ENCODE measurements at places on chromosomes 7 and 10.
A peak's percentile ranks its signal among the peaks of the same experiment; 100 is the strongest.

DNA sequence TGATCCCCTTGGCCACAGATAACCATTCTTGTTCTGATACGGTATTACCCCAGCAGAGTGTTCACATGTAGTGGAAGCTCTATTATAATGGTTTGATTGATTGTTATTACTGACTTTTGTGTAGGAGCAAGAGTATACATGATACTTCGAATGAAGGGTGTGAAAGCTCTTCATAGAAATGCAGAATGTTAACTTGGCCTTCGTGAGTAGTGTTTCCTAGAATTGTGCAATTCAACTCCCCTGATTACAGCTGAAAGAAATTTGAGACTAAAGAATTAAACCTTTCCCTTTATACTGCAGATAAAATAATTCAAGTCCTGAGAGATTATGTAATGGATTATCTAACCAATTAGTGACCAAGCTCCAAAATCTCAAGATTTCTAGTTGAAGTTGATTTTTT lies 38.2 kb downstream of the MKLN1 start:
- DNase-seq: no peak

- DNase-seq: no peak
Measured at GRCh38 chr7:112019932-112020331, 186.3 kb downstream of the DOCK4 start.

DNA sequence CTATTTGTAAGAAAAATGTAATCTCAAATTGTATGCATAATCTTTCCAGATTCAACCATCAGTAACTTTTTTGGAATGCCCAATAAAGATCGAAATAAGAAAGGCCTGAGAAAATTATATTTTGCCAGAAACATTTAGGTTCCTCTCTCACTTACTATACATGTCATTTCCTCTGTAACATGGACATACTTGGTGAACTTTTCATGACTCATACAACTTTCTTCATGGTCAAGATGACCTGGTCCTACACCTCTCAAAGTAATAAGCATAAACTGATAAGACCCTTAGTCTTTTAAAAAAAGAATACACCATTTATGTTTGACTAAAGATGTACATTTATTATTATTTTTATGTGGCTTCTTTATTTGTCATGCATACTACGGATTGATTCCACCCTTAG lies 125.3 kb downstream of the REEP3 start:
- DNase-seq: no peak

DNA sequence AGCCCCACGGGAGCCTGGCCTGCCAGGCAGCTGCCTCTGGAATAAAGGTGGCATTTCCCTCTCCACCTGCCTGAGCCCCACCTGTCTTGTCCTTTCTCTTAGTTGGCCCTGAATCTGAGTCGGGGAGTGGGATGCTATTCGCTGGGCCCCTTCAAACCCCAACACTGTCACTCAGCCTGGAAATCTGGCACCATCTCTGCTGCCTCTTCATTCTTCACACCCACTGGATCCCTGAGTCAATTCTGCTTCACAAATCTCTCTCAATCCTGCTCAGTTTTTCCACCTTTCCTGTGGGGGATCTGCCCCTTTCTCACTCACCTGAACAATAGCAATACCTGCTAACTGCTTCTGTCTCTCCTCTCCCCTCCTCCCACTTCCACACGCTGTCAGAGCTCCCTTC lies 10.6 kb downstream of the CRTAC1 start:
- DNase-seq: no peak

GRCh38 chr10:69272624-69273023 lies 5.7 kb upstream of the HK1 start:
- DNase-seq: no peak

DNA sequence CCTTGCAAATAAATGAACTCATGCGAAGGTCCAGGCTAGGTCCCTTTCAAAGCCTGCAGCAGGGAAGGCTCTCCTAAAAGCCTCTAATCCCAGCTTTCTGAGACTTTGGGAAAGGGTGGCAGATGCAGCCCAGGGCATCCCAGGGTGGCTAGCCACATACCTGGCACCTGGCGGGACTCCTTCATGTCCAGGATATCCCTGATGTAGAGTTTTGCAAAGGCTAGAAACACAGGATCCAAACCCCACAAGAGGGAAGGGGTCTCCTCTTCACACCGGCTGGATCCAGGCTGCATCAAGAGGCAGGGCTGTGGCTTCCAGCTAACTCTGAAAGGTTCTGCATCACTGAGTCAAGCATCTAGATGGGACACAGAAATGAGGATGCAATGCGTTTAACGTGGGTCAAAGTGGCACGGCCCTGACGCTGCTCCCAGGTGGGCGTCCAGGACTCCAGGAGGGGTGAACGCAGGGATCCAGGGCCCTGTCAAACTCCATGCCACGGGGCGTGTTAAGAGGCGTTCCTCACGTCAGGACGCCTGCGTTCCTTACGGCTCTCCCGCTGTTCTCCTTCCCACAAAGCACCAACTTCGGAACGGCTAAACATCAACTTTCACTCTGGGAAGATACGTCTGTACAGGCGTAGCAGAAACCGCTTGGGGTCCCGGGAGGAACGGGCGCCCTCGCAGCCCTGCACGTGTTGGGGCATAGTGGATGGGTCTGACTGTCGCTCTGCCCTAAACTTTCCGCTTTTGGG lies 507 bp downstream of the STN1 start:
- DNase-seq: peak; percentile 86

GRCh38 chr10:128967980-128968756 lies 498.9 kb upstream of the MGMT start:
- DNase-seq: no peak

- DNase-seq: no peak
Measured at GRCh38 chr7:123864012-123864411, 19.0 kb downstream of the HYAL4 start.

- no peak for DNase-seq
Measured at GRCh38 chr7:3461923-3462322, 160.9 kb downstream of the SDK1 start.

DNA sequence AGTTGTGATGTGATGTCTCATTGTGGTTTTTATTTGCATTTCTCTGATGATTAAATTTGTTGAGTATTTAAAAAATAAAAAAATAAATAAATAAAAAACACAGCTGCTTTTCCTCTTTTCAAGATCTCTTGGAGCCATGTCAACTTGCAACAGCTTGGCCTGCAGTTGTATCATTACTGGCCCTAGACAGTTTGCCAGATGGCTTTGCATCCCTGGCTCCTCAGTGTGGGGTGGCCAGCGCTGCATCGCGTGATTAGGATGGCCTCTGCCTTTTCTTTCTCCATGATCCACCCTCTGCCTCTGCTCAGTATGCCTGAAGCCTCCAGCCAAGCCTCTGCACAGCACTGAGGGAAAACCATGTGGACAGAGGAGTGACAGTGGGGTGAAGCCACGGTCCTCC lies 96.8 kb downstream of the PPP1R3C start:
- DNase-seq: no peak

DNA sequence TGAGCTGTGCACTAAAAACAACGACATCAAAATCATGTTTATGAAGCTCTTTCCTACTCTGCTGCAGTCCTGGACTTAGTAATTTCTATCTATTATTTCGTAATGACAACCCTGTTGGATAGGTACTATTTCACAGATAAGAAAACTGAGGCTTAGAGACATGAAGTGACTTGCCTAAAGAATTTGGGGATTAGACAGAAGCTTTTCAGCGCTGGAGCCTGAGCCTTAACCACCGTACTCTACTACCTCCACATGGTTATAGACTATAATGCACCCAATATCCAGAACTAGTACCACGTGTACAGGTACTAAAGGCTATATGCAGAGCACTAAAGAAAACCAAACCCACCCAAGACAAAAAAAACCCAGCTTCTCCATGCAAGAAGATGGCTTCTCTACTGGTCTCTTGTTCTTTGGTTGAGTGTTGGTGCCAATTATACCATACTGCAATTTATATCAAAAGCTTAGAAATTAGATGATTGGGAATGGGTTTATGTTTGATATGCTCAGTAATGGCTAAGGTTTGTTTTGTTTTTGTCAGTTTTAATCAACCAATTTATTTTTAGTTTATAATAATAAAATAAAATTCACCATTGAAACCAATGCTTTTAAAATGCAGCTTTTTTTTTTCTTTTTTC lies 6.5 kb upstream of the SNX10 start:
- no peak for DNase-seq

DNA sequence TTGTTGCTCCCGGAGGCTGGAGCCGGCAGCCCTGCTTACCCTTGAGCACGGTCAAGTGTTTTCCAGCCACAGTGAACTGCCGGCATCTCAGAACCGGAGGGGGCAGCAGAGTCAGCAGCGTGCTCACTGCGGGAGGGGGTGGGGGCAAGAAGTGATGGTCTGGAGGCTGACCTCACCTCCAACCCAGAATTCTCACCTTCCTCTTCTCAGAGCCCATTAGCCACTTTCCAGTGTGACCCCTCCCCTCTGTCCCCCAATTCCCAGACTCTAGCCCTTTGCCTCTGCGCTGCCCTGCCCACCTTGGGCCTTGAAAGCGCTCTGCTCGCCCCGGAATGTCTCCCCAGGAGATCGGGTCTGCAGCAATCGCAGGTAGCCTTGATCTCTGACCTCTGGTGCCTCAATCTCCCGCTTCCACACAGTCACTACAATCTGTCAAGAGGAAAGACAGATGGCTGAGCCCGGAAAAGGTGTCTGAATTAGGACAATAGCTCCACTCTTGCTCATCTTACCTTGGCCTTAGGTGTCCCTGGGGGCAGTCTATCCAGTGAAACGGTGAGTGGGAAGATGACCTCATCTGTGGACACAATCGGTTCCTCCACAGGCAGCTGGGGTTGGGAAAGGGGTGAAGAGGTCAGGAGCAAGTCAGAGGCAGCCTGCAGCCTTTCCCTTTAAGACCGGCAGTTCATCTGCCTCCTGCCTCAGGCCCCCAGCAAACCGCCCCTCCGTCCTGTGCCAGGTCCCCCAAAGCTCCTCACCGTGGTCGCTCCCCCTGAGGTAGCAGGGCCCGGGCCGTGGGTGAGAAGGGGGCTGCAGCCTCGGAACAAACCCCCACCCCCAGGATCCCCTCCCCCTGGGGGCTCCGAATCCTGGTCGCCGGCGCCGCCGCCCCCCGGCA lies 942 bp downstream of the TRAPPC14 start:
- no peak for DNase-seq

DNA sequence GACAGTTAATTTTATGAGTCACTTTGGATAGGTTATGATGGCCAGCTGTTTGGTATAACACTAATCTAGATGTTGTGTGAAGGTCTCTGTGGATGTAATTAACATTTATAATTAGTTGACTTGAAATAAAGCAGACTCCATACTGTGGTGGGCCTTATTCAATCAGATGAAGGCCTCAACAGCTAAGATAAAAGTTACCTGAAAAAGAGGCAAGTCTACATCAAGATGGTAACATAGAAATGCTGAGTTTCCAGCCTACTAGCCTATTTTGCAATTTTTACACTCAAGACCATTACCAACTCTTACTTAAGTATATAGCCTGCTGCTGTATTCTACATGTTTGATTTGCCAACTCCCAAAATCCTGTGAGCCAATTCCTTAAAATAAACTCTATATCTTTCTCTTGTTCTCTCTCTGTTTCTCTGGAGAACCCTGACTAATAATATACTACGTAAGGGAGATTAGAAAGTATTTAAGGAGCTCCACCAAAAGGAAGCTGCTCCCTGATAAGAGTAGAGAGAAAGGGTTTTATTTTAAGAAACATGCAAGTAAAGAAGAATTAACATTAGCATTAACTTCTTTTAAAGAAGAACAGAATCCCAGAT lies 42.7 kb downstream of the ZNF438 start:
- no peak for DNase-seq

DNA sequence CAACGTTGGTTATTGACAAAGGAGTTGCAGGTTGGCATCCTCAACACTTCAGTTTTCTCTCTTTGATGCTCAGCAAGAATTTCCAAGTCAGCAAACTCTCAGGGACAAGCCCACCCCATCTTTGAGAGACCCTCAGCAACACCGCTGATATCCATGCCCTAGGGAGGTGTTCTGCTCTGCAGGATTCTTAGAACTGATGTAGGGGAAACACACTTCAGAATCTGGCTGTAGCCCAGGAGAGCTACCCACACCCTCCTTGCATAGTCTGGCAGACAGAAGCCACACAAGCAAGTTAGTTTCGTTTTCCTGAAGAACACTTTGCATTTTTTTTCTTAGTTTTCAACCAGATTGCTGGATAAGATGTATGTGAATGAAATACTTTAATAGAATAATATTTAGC lies 822 bp downstream of the SAMD9L start:
- no peak for DNase-seq

DNA sequence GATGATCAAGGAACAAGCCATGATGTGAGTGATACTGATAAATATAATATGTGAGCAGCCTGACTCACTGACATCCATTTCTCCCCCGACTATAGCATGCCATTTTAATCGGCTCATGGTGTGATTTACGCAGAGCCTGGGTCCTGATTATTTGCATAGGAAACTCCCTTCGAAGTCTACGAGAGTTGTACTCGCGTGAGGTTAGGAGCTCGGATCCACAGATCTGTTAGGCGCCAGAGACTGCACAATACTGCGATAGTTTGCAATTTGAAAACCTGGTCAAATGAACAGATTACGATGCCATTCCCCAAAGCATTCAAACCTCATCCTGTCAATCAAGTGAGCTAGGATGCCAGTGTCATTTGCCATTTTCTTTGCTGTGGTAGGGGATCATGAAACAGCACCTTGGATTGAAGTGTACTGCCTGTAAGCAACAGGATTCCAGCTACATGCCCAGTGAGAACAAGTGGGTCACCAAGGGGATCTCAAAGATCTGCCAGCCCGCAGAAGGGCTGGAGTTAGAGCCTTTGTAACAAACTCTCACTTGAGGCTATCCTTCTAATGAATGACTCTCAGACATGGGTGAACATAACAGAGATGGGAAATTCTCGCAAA lies 158.3 kb downstream of the FRMD4A start:
- DNase-seq: no peak

- DNase-seq: no peak
Measured at GRCh38 chr7:111357691-111358090, 204.6 kb downstream of the IMMP2L start.

GRCh38 chr10:30705101-30705624 lies 75.6 kb upstream of the LYZL2 start:
- no peak for DNase-seq

DNA sequence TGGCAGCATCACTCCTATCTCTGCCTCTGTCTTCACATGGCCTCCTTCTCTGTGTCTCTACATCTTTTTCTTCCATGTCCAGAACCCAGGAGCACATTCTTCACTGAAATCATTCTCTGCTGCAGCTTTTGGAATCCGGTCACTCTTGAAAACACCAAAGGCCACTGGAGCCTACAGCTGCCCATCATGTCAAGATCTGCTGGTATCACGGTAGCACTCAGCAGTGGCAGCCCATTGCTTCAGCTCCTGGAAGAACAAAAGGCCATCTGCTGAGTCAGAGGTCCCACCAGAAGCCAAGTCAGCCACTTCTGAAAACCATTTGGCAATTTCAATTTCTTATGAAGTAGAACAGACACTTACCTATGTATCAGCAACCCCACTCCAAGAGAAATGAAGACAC lies 6.1 kb upstream of the PCBD1 start:
- no peak for DNase-seq

- DNase-seq: no peak
Measured at GRCh38 chr10:1688531-1688930, 48.8 kb downstream of the ADARB2 start.

DNA sequence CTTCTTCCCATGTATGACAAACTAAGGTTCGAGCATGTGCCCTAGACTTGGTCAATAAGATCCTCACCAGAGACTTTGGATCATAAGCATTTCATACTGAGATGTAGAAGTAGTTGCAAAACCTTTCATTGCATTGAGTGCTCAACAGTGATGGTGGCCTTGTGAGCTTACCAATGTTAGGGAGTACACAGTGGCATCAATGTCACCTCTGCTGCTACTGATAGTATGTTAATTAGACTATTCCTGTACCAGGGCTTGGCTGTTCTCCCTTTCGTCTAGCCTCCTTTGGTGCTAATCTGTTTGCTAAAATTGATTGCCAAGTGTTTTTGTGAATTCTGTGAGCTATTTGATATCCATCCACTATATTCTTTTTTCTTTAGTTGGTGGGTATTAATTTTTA lies 264.5 kb upstream of the SEMA3C start:
- DNase-seq: no peak

- no peak for DNase-seq
Measured at GRCh38 chr7:40310258-40310657, 175.5 kb downstream of the SUGCT start.

Data from chondrocyte (in vitro differentiated cells).